Activated CD4-positive, alpha-beta T cell treated with anti-CD3 and anti-CD28 coated beads, Interleukin-2, amount 50 U/mL, for 24 hours (primary cell): ENCODE measurements at places on chromosomes 3 and 15.

GRCh38 chr3:55042591-55042990 lies 114.7 kb upstream of the LRTM1 start:
- DNase-seq: no peak

- no peak for DNase-seq
These were observed 96.6 kb downstream of the LRIG1 start for GRCh38 chr3:66404197-66404596.

- DNase-seq: no peak
These were observed 71.9 kb downstream of the ANXA2 start for GRCh38 chr15:60325905-60326304.

DNA sequence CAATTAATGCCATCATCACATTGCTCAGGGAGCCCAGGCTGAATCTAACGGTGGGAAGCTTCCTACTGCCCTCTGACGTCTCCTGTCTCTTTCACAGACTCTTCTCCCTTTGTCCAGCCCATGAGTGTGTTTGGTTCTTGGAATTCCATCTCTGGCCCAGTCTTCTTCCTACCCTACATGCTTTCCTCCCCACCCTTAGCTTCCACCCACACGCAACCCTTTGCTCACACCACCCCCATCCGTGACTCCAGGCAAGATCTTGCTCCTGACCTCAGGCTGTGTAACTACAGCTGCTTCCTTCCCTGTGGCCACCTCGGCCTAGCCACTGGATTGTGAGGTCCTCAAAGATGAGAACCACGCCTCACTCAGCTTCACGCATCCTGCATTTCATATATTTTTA lies 72.3 kb upstream of the THBS1 start:
- DNase-seq: no peak

DNA sequence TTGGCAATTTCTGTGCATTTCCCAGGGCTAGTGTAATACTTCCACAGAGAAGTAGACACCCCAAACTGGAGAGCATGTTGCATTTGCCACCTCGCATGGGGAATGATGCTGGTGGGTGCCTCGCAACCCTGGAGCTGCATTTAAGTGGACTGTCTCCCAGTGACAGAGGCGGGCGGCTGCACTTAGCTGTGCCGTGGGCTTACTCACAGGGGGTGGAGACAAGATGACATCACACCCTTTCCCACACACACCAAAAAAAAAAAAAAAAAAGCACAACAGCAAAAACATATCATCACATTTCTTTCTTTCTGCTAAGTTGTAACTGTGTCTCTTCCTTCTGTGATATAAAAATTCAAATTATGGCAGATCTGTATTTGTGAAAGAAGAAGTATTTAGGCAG lies at the start of gene ABI3BP:
TSS of gene ABI3BP (minus strand) at position 113 of the 400 bp plus-strand sequence. CDS start at position 76, 37 bp downstream.
- DNase-seq: no peak

DNA sequence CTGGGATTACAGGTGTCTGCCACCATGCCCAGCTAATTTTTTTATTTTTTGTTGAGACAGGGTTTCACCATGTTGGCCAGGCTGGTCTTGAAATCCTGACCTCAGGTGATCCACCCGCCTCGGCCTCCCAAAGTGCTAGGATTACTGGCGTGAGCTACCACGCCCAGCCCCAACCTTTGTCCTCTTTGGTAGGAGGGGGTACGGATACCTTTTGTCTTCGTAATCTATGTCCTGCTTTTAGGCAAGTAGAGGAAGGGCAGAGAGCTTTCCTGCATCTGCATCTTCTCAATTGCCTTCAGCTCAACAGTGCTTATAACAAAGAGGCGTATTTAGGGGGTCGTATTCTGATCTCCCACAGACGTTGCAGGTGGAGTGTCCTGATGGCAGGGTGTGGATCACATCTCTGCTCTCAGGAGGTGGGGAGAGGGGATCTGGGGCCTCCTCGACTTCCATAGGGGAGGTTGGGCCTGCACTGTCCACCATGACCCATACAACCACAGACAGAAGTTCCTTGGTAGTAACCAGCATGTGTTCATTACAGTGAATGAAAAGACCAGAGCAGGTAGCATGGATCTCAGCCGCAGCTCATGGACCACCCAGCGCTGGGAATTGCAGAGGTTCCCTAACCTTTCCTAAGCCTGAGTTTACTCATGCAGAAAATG lies 21.4 kb upstream of the KCTD6 start:
- DNase-seq: no peak

DNA sequence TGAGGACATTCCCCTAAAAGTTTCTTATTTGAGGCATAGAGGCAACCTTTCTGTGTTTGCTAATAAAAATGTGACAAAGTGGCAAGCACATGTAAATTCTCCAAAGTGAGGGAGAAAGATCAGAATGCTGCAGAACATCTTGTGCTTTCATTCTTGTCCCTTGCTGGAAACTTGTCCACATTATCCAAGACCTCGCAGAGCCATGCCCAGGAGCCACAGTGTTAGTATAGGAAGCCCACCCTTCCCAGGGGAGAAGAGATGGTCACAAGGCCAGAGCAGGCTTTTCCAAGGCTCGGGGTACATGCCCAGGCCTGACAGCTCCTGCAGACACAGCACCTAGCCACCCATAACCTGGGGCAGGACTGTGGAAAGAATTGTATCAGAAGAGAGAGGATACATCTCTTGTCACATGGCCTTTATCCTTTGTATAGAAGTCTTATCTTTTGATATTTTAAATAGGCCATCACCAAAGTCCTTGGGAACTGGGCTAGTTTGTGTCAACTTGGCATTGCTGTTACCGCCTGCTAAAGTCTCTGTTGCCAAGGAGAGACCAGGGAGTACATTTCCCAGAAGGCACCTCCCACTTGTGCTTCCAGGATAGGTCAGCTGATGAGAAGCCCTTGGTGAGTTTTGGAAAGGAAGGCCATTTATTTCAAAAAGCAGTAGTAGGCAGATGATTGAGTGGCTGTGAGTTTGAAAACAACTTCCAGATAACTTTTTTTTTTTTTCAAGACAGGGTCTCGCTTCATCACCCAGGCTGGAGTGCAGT lies 10.5 kb downstream of the DLEC1 start:
- DNase-seq: no peak

- no peak for DNase-seq
These were observed 11.2 kb upstream of the FAM174B start for GRCh38 chr15:92666780-92667179.

DNA sequence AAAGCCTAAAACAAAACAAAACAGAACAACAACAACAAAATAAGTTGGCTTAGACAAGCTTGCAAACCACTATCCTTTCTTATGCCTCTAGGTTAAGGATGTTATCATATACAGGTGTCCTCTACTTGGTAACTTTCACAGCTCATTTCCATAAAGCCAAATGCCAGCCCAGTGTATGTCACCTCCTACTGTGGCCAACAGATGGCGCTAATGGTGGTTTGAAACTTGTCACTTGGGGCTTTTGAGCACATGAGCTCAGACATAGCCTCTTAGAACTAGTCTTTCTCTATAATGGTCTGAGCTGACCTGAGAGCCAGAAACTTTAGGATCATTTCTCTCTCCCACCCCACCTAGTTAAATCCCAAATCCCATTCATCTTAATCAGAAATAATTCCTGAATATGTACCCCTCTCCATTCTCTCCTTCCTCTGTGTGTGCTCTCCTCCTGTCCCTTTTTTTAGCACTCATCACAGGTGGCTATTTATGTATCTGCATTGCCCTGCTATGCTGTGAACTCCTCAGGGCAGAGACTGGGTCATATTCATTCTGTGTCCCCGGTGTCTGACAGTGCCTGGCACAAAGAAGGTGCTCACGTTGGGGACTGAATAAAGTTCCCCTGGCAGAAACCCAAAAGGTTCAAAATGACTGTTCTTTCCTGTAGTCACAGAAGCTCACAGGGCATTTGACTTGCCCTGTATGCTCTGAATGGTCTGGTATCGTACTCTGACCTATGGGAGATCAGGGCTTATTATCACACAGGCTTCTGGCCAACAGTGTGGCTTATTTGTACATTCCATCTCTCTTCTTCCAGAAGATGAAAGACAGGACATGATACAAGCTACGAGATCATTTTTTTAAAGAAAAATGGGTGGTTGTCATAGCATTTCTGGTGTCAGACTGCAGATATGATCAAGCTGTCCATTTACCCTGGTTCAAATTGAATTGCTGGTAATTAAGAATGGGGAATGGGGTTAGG lies 319.3 kb upstream of the AZI2 start:
- DNase-seq: no peak
